Right cardiac atrium (tissue), 5 donors: ENCODE measurements at places on chromosomes 11 and 22.

DNA sequence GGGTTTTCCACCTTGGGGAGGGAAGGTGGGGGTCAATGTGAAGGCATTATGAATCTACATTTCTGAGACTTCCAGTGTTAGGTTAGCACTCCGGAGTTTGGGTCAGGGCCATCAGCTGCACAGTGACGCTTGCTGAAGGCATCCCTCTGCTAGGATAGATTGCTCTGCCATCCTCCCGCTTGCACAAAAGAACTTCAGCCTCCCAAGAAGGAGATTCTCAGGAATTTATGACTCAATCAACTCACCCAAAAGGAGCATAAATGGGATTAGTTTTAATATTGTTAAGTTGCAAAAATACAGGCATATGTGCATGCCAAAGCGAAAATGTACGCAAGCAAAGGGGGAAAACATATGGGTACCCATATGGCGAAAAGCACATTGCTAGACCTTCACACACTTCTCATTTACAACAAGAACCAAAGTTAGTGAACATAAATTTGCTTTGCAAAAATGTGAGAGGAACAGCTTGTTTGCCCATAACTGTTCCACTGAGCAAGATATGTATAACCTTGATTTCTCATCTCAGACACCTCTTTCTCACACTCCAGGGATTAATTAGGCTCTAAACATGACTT is 1013.0 kb downstream of the OPCML start:
- DNase-seq, result no peak

- no peak for DNase-seq
These were observed 19.1 kb downstream of the CYB5R2 start for GRCh38 chr11:7654195-7654705.

- DNase-seq, result no peak
These were observed 15.8 kb upstream of the VSIG10L2 start for GRCh38 chr11:125930076-125930450.

- DNase-seq, result peak; percentile 86
These were observed 20.0 kb downstream of the TRMU start for GRCh38 chr22:46355369-46355995.

DNA sequence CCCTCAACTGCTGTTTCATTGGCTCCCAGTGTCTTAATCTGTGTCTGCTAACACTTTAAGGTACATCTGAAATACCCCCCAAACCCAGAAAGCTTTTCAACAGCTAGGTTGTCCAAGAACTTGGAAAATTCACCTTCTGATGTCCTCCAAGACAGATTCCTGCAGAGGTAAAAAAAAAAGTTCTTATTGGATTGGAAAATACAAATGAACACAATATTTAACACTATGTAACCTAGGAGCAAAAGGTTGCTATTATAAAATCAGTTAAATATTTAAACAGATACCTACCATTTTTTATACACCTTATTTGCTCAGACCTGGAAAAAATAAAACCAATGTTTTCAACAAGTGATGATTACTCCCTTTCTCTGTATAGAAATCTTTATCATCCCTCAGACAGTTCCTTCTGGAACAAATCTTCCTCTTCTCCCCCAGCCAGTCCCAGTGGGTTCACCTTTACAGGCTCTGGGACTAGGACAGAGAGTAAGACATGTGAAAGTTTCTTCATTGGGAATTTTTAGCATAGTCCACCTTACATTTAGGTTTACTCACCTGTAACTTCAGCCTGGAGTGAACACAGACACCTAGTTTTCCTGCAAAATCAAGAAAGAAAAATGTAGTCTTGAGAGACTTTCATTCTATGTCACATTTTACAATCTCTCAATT is 13.3 kb upstream of the WDR74 start:
- DNase-seq, result no peak
